NCI-H446 treated with DMSO at 0.1 percent for 48 hours (cell line): ENCODE measurements at places on chromosomes 12 and 14.

DNA sequence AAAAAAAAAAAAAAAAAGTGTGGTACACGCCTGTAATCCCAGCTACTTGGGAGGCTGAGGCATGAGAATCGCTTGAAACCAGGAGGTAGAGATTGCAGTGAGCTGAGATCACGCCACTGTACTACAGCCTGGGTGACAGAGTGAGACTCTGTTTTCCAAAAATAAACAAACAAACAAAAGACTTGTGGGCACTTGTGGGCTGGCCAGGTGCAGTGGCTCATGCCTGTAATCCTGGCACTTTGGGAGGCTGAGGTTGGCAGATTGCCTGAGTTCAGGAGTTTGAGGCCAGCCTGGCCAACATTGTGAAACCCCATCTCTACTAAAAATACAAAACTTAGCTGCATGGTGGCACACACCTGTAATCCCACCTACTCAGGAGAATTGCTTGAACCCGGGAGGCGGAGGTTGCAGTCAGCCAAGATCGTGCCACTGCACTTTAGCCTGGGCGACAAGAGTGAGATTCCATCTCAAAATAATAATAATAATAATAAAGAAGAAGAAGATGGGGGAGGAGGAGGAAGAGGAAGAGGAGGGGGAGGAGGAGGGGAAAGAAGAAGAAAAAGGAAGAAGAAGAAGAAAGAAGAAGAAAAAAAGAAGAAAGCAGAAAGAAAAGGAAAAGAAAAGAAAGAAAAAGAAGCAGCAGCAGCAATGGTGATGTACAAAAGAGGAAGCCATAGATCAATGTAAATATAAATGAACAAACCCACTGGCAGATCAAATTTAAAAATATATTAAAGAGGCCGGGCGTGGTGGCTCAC, 27.9 kb upstream of the CCNT1 start:
- DNase-seq = no peak

DNA sequence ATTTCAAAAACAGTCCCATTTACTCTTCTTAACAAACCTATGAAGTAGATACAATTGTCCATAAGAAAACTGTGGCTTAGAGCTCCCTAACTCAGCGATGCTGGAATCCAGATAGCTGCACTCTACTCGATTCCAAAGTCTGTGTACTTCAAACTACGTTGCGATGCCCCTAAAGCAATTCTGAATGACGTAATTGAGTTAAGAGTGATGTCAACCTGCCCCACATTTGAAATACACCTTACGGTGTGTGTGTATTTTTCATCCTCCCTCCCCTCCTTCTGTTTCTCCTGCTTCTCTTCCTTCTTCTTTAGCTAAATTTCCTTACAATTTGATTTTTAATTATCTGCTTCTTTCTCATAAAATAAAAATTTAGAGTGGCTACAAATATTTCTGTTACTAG, 31.9 kb upstream of the RAP1B start:
- DNase-seq = no peak

GRCh38 chr12:114935658-114936057, 251.7 kb upstream of the TBX3 start:
- no peak for DNase-seq

DNA sequence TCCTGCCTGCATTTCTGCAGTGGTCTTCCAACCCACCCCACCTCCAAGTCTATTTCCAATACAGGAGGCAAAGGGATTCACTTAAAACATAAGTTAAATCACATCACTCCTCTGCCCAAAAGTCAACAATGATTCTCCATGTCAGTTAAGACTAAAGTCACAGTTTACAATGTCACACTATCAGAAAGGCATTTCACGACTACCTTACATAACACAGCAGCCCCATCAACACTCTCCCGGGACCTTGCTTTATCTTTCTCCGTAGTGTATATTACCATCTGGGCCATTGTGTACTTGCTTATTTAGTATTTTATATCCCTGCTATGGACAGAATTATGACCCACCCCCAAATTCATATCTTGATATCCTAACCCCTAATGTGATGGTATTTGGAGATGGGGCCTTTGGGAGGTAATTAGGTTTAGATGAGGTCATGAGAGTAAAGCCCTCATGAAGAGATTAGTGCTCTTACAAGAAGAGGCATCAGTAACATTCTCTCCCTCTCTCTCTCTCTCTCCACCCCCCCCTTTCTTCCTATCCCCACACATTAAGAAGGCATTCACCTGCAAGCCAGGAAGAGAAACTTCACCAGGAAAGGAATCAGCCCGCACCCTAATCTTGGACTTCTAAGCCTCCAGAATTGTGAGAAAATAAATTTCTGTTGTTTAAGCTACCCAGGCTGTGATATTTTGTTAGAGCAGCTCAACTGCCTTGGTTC, 112.7 kb downstream of the GXYLT1 start:
- no peak for DNase-seq

GRCh38 chr14:42424501-42424900, 817.8 kb downstream of the LRFN5 start:
- no peak for DNase-seq
